ENCODE measurements at places on chromosomes 16 and 17.

DNA sequence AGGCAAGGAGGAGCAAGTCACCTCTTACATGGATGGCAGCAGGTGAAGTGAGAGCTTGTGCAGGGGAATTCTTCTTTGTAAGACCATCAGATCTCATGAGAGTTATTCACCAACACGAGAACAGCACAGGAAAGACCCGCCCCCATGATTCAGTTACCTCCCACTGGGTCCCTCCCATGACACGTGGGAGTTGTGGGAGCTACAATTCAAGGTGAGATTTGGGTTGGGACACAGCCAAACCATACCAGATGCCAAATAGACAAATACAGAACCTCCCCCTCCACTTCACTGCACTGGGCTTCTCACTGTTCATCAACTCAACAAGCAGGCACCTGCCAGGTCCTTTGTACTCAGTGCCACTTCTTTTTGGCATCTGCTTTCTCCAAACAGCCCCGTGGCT, 100.2 kb downstream of the WSCD1 start:
- no peak for DNase-seq

DNA sequence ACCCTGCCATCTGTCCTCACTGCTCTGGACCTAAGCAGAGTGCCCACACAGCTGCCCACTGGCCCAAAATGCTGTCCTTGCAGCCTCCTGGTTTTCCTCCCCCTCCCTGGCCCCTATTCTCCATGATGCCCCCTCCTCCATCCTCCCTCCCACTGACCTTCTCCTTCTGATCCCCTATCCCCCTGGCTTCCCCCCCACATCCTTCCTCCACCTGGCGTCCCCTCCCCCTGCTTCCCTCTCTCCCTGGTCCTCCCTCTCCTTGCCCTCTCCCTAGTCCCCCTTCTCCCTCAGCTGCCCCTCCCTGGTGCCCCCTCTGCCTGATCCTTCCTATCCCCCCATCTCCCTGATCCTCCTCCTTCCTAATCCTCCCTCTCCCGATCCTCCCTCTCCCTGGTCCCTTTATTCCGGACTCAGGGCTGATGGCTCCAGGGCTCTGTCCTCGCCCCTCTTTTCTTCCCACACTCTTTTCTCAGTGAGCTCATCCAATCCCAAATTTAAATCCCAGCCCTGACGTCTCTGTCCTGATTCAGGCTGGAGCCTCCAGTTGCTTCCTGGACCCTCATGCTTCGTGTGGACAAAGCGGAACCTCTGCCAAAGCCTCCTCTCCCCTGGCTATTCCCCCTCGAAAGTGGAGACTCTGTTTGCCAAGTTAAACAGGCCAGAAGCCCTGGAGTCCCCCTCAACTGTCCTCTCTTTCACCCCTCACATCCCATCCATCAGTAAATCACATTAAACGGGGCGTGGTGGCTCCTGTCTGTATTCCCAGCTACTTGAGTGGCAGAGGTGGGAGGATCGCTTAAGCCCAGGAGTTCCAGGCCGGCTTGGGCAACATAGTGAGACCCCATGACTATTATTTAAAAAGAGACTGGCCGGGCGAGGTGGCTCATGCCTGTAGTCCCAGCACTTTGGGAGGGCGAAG, 18.1 kb upstream of the RHBDF2 start:
- no peak for DNase-seq

DNA sequence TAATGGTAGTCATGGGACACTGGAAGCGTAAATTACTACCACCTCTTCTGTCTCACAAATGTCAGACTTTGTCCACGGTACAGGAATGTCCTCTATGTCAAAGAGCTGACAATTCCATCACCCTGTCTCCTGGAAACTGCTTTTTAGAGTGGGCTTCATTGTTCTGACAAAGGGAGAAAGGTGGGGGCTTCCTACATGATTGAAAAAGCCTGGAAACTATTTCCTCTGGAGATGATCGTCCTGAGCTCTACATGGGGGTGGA, 53.1 kb downstream of the VAT1L start:
- DNase-seq = no peak

DNA sequence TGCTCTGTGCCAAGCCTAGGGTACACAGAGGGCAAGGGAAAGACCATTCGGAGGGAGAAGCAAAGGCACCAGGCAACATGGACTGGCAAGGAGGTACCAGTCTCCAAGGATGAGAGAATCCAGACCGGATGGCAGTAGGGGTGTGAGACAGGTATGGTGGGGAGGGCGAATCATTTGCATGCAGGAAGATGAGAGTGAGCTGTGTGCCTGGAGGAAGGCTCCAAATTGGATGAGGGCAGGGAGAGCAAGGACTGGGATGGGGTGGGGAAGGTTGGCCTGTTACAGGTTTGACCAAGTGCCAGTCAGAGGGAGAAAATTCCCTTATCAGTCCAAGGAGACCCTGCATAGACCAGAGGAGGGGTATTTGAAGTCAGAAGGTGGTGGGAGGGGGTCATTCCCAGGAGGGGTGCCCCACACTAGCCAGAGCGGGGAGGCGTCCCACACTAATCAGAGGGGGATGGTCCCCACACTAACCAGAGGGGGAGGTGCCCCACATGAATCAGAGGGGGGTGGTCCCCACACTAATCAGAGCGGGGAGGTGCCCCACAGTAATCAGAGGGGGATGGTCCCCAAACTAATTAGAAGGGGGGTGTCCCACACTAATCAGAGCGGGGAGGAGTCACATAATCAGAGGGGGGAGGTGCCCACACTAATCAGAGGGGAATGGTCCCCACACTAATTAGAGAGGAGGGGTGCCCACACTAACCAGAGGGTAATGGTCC, 737 bp downstream of the CANT1 start:
- no peak for DNase-seq

DNA sequence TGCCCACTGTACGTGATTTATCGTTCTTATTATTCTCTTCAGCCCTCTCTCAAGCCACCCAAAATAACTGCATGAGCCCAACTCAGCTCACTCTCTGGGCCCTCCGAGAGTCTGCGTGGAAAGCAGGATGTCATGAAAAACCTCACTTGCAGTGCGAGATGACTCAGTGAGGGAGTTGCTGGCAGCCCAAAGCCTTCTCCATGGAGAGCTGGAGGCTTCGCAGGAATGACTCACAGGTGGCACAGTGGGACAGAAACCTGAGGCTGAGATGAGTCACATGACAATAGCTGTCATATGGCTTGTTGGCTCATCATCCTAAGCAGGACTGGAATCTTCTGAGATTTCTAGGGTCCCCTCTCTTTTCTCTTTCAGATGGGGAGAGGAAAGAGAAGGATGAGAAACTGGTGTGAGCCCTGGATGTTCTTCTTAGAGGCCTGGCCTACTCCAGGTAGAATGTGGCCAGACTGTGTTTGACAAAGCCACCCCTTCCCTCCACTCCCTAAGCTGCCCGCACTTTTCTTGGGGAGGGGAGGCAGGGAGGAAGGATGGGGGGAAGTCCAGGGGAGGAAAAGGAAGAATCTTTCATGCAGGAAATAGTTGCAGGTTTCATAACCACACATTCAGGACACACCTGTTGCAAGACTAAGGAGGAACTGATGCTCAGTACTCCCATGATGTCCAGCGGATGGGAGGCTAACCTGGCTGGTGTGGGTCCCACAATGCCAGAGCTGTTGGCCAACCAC, 160.6 kb upstream of the RPL38 start:
- DNase-seq = no peak

GRCh38 chr17:5553479-5553878, 30.8 kb downstream of the NLRP1 start:
- no peak for DNase-seq

DNA sequence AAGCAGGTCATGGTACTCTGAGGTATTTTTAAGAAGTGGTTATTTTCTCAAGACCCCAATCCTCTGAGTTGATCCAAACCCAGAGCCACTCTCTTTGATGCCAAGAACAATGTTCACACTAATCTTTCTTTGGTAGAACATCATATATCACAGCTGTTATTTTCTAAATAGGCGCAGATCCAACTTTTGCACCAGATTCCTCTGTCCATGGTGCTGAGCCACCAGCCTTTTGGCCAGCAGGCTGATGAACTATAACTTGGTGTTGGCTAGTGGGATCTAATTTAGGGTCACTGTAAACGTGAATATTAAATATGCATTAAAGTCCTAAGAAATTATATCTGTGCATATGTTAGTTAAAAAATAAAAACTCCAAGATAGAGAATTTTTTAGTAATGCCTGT, 7.0 kb upstream of the ZKSCAN2 start:
- no peak for DNase-seq

DNA sequence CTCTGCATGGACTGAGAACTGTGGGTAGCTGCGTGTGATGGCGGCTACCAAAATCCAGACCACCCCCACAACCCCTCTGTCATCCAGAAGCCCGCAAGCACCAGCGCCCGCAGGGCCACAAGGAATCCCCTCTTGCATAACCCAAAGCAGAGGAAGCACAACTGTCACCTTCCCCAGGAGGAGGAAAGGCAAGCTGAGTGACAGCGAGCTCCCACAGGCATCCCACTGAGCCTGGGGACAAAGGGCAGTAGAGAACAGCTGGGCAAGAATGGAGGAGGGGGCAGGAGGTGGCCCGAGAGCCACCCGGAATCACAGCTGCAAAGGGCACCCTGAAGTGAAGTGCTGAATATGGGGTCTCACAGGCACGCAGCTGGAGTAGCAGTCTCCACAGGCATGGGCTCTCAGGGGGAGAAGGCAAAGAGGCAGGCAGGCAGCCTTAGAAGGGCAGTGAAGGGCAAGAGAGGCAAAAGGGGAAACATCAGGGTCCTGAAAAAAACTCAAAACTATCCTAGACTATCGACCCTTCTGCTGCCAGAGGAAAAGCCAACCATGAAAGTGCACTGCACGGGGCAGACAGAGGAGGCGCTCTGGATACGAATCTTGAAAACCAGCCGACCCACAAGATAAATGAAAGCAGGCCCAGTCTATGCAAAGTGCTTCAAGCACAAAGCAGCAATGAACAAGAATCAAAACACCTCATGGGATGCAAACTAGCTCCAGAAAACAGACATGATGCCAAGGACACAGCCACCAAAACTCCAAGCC, 17.1 kb downstream of the USP36 start:
- DNase-seq = no peak

DNA sequence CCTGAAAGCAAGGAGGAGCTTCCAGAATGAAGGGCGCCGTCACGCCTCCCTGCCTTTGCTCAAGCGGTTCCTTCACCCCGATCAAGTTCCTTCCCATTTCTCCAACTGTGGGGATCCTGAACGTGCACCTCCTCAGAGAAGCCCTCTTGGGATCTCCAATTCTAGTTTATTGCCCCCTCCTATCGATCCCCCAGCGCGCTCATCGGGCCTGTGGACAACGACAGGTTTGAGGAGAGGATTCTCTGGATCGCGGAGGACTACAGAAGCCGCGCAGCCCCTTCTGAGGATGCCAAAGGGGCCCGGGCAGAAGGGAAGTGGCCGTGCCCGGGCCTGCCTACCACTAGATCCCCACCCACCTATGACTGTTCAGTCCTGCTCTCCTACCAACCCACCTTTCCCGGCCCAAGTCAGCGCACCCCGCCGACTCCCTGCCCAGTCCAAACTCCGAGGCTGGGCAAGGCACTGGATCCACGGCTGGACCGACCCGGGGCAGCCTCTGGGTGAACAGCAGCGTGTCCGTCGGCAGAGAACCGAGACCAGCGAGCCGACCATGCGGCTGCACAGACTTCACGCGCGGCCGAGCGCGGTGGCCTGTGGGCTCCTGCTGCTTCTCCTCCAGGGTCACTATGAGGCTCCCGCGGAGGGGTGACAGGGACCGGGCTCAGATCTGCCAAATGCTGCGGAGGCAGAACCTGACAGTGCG, 12.8 kb upstream of the CES3 start:
- DNase-seq = no peak

DNA sequence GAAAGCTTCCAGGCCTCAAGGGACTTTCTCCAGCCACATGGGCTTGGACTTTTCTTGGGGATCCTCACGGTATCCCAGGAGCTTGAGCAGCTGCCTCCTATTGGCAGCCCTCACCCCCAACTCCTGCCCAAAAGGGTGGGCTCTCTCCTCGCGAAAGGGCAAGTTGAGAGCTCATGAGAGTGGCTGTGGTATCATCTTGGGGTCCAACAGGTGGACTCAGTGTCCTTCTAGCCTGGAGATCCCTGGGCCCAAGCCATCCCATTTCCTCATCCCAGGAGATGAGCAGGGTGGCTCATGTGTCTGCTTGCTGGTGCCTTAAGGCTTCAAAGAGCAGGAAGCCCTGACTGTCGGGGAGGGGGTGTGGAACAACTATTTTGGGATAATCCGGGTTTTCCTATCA, 17.7 kb downstream of the TBX4 start:
- no peak for DNase-seq
